Liver (tissue), 10 donors: ENCODE measurements at places on chromosomes 7 and 10.
A peak's percentile ranks its signal among the peaks of the same experiment; 100 is the strongest.

DNA sequence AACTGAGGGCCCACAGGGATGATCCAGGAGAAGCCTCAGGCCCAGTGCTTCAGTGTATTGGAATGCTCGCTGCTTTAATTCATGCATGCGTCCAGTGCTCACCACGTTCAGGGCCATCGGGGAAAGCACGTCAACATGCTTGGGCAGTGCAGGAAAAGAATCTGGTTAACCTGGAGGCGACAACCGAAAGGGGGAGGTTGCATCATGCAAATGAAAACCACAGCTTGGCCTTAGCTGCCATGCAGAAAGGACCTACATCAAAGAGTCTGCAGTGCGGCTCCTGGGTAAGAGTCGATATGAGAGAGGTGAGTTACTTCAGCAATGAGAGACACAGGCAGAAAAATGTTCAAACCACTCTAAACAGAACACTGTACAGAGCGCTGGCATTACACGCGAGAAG is 440.1 kb downstream of the KCNMA1 start:
- H3K4me3 ChIP-seq, result no peak overlapping the region
- no peaks in the 10 kb centered on the region for H3K4me1 ChIP-seq
- DNase-seq, result no peak
- no peaks in the 10 kb centered on the region for H3K27me3 ChIP-seq
- H3K27ac ChIP-seq, result no peak overlapping the region

DNA sequence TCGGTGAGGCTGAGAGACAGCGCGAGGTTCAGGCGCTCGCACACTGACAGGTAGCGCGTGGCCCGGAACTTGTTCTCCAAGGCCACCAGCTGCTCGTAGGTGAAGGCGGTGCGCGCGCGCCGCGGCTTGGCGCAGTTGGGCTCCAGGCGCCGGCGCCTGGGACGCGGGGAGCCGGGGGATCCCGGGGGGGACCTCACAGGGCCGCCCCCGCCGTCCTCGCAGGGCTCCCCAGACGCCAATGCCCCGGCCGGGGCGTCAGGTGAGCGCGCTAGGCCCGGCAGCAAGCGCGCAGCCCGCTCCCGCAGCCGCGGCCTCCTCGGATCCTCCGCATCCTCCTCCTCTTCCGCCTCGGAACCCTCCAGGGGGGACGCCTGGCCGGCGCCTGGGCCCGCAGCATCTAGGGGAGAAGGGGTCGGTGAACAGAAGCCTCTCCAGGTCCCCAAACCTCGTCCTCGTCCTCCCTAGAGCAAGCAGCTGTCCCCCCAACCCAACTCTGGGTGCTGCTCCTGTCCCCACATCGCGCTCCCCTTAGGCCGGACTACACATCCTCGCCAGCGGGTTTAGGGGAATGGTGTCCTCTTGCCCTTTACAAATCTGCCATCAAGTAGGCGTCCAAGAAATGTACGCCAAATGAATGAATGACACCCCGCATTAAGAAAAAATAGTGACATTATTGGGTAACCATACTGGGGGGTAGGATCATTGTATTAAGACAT is 1.9 kb downstream of the NKX1-2 start:
- H3K4me3 ChIP-seq, result peak overlapping the region; percentile 40
- no peak overlapping the region for H3K27ac ChIP-seq
- DNase-seq, result no peak
- no peaks in the 10 kb centered on the region for H3K36me3 ChIP-seq
- H3K27me3 ChIP-seq, result peaks cover 19% of the 10 kb centered on the region
- peaks cover 28% of the 10 kb centered on the region for H3K4me1 ChIP-seq

- peaks cover 25% of the 10 kb centered on the region for H3K4me1 ChIP-seq
- H3K27ac ChIP-seq, result no peak overlapping the region
- no peaks in the 10 kb centered on the region for H3K36me3 ChIP-seq
- no peak overlapping the region for H3K4me3 ChIP-seq
These were observed 661.2 kb upstream of the GALNT17 start for GRCh38 chr7:70470746-70471145.

GRCh38 chr10:1540144-1540543 is 197.2 kb downstream of the ADARB2 start:
- no peak for DNase-seq
- H3K4me1 ChIP-seq, result no peaks in the 10 kb centered on the region
- no peak overlapping the region for H3K4me3 ChIP-seq
- H3K27me3 ChIP-seq, result no peaks in the 10 kb centered on the region
- no peak overlapping the region for H3K27ac ChIP-seq
- H3K36me3 ChIP-seq, result no peaks in the 10 kb centered on the region

DNA sequence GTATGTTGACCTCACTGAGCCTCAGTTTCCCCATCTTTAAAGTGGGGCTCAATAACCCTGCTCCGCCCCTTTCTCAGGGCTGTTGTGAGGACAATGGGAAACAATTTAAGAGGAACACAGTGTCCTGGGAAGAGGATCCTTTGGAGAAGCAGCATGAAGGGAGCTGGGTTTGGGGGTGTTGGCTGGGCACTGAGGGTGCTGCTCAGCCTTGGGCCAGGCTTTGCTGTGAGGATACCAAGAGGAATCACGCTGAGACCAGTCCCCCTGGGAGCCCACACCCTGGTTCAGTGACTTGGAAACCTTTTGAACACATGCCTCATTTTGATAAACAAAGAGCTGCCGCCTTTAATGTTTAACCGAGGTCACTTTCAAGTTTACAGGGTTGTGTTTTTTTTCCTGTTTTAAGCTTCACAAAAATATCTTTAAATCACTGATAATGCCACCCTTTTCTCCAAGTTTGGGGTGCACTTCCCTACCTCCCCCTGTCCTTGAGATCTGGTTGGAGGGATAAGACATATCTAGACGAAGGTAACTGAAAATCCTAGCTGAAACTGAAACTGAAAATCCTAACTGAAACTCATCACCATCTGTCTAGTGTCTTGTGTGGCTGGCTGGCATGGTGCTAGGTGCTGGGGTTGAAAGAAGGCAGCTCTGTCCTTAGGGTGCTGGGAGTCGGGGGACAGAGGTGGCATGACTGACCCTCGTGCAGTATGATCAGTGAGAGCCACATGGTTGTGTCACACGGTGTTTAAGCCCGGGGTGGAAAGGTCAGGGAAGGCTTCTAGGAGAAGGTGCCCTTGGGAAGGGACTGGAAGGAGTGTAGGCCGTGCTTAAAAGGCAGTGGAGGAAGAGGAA is 27.7 kb downstream of the ZNF775 start:
- peaks cover 19% of the 10 kb centered on the region for H3K4me1 ChIP-seq
- no peaks in the 10 kb centered on the region for H3K27me3 ChIP-seq
- H3K27ac ChIP-seq, result peak overlapping the region; percentile 92
- H3K36me3 ChIP-seq, result no peaks in the 10 kb centered on the region
- no peak overlapping the region for H3K4me3 ChIP-seq
- no peak for DNase-seq
